ENCODE measurements at places on chromosomes 7 and 10.

- DNase-seq = no peak
These were observed 207.2 kb downstream of the SKAP2 start for GRCh38 chr7:26657206-26657641.

DNA sequence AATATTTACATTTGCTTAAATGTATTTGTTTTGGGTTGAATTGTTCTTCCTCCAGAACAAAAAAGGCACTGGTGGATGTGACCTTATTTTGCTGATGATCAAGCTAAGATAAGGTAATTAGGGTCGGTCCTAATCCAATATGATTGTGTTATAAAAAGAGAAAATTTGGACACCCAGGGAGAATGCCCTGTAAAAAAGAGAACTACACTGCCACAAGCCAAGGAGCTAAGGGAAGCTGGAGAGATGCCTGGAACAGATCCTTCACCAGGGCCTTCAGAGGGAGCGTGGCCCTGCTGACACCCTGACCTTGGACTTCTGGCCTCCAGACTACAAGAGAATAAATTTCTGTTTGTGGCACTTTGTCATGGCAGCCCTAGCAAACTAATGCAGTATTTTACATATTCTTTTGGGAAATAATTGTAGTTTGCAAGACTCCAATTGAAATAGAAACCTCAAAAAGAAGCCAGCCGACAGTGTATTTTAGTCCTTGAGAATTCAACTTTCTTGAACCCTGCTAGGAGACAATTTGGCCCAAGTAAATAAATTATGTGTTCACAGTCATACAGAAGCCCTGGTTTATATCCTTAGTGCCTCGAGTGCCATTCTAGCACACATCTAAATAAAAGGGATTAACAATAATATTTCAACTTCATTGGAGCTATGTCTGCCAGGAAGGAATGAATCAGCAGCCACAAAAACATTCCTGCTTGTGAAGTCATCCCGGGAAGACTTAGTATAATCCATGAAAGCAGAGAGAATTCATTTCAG is 164.6 kb downstream of the PKD1L1 start:
- peak; percentile 99 for DNase-seq

DNA sequence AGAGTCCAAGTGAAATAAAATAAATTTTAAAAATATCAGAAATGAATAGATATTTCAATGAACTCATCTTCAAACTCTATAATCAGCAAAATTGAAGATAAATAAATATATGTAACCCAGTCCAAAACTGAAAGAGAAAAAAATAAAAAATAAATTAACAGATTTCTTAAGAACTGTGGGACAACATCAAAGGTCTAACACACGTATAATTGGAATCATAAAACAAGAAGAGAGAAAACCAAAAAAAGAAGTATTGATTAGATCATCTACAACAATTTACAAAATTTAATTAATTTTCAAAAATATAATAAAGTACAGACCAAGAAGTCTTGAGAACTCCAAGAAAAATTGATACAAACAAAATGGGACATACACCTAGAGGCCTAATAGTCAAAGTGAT is 625.8 kb upstream of the SORCS1 start:
- DNase-seq = no peak

DNA sequence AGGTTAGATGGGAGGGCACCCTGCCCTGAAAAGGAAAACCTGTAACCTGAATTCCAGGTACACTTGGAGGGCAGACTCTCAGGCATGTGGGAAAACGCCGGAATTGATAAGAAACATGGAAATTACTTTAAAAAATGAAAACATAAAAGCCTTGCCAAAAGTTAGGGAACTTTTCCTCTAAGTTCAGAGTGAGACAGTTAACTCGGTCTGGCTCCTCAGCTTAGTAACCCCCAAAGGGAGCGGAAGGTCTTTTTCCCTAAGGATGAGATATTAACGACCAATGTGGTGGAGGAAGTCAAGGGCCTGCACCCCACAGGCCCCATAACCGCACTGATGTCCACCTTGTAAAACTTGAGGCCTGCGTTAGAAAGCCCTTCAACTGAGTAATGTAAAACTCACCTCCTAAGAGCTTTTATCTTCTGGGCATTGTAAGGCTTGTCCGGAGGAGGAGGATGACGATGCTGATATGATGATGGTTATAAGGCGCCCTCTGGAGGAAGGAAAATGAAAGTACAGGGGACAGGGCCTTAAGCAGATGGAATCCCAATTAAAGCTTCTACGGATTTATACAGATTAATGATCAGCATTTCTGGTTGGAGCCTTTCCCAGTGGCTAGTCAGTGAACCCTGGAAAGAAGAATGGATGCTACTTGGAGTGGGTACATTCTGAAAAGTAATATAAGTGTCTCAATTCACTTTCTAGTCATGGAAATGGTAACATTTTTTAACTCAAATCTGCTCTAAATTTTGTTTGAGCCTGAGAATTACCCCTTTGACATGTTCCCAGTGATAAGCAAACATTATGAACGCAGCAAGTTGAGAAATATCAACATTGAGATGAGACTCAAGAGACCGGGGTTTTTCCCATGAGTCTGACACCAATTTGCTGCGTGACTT is 694 bp downstream of the COL1A2 start:
- DNase-seq = peak; percentile 87

DNA sequence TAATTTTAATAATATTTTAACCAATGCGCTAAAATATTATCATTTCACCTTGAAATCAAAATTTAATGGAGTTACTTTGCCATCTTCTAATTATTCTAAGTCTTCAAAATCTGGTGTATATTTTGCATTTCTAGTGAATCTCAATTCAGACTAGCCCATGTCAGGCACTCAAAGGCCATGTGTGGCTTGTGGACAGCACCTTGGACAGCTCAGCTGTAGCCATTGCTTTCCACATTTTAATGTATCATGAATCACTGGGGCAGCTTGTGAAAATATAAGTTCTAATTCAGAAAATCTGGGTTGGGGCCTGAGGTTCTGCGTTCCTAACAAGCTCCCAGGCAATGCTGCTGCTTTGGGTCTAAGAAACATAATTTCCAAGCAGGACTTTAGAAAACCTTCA is 57.2 kb downstream of the MGAM2 start:
- no peak for DNase-seq

GRCh38 chr10:31612082-31612481 is 293.1 kb downstream of the ZEB1 start:
- DNase-seq = peak; percentile 26

DNA sequence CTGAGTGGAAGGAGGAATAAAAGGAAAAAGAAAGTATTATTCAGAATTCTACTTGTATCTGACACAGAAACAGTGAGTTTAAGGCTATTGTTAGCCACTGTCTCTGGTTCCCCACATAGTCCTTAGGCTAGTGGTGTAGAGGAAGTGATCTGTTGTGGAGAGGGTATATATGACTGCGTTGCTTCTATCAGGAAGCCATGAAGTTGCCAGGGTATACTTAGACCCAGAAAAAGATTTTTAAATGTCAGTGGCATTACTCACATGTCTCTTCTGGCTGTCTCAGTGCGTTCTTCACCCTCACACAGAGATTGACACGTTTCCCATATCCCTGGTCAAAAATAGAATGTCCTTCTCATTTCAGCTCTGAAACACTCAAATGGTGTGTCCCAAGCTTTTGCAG is 72.7 kb downstream of the SEM1 start:
- DNase-seq = no peak

- no peak for DNase-seq
These were observed 12.3 kb downstream of the GATA3 start for GRCh38 chr10:8066797-8067196.

DNA sequence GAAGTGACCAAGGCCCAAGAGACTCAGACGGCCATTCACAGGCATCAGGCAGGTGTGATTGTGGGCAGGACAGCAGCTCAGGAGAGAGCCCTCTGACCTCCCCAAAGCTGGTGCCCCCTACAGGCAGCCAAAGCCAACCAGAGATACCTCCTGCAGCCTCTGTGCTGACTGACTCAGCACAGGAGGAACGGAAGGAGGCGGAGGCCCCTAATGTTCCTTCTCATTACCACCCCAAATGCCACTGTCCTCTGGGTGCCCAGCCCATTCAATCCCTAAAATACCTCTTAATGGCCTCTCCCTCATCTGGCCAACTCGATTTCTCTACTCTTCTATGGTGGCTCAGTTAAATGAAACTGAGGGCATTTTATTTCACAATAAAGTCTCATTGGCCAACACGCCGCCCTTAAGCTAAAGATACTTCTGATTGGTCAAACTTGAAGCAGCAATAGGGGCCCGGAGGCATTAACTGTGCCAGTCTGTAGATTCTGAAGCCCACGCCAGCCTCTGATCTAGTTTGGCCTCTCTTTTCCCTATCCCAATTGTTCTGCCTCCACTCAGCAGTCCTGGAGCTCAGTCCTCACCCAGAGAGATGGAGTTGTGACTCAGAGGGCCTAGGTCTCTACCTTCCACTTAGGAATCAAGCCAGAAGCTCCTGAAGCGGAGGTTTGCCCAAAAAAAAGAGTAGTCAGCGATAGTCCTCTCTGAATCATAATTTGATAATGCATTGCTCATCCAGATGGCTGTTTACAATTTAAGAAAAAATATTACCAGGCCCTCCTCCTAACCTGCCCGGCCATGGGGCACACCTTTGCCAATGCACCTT is 1.2 kb downstream of the CYREN start:
- DNase-seq = peak; percentile 61

DNA sequence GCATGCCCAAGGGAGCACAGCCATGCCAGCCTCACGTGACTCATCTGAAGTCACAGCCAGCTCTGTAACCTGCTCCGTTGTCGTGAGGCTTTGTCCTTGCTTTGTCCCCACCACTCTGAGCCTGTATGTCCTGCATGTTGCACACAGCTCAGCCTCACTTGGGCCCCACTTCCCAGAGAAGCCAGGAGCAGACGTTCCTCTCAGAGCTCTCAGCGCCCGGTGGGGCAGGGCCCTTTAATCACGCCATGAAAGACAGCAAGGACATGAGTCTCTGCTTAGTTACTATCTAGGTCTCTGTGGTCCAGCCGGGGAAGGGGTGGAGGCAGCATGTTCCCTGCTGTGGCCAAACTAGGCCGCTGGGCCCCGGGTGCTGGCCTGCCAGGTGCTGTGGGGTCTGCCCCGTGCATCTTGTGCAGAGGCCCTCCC is 127.4 kb upstream of the FAM20C start:
- DNase-seq = no peak

- peak; percentile 29 for DNase-seq
These were observed 107.1 kb downstream of the ABLIM1 start for GRCh38 chr10:114550756-114551635.
